ENCODE measurements at places on chromosomes 7 and 10. TPM values are rescaled to one million over a fixed set of nuclear protein-coding genes. Genes with fewer than 3 reads are reported as not detected.

Gene ST8SIA6
- total RNA-seq: 3.5 TPM

Gene H2BK1
- total RNA-seq: not detected

Gene ANKRD7
- not detected for total RNA-seq

Gene UNC5B
- total RNA-seq: 18.4 TPM
